Aorta (tissue), 5 donors: ENCODE measurements at places on chromosomes 1 and 21.

- peak; percentile 98 for DNase-seq
Observed at GRCh38 chr1:35557611-35558373, at the start of gene NCDN. Gene NCDN, plus strand, starts transcription at chr1:35557799. Its CDS starts 392 bp downstream, at chr1:35558191.

- DNase-seq: no peak
Observed at GRCh38 chr1:236623371-236624166, 19.3 kb upstream of the HEATR1 start.

DNA sequence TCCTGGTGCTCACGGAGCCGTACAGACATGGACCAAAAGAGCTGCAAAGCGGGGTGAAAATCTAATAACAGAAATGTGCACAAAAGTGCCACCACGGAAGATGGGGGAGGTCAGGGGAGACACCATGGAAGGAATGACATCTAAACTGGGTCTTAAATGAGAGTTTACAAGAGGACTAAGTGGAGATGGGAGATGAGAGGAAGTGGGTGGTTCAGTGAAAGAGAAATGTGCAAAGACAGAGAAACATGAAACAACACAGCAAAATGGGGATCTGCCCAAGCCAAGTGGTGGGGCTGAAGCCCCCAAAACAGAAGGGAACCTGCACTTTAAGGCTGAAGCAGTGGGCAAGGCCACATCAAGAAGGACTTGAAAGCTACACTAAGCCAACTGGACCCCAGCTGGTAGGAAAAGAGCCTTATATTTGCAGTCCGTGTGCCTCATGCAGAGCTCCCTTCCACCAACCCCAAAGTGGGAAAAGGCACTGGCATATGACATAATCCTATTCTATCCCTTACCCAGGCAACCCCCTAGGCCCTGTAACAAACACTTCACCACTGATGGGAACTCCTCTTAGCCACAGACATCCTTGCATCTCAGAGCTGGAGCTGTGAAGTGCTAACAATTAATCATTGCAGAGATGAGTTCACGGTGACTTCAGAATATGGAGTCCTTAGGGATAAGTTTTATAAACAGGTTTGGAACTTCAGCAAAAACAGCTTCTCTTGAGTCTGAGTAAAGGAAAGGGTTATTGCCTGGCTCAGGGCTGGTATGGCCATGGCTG, 198.6 kb upstream of the EDN2 start:
- DNase-seq: no peak

- peak; percentile 81 for DNase-seq
Observed at GRCh38 chr21:33948096-33948950, 32.7 kb upstream of the ATP5PO start.

- DNase-seq: no peak
Observed at GRCh38 chr1:10513199-10513598, 38.4 kb downstream of the PEX14 start.
